ENCODE measurements at places on chromosomes 6 and 20. TPM values are rescaled to one million over a fixed set of nuclear protein-coding genes. Genes with fewer than 3 reads are reported as not detected.

Gene OTOR
- total RNA-seq = not detected

DNA sequence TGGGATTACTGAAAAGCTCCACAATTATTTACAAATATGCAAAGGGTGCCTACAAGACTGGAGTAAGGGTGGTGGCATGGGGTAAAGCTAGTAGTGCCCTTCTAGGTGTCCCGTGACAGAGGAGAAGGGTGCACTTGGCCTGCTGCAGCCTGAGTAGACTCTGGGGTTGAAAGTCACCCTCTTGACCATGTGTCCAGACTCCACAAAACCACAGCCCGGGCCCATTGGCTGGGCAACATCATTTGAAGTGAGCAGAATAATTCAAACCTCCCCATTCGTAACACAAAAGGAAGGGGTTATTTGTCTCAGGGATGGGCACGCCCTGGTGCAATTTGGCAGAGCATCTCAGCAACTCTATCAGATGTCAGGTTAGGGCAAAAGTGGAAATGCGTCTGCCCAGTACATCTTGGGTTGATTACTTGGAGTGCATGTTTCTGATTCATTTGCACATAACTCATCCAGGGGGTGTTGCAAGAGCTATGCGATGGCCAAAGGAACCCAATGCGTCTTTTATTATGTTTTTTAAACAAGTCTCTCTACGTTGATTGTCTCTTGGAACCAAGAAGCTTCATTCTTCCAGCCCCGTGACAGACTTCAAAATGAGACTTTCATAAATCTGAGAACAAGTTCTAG lies 56.7 kb downstream of the ISM1 start:
- DNase-seq = no peak

Gene BNIP5
- total RNA-seq = not detected

GRCh38 chr6:119832411-119832810 lies 482.9 kb upstream of the MAN1A1 start:
- no peak for DNase-seq

Gene CST5
- not detected for total RNA-seq

Gene MATN4
- 0.35 TPM for total RNA-seq

- DNase-seq = peak; percentile 18
Measured at GRCh38 chr20:21515300-21516179, 1.7 kb upstream of the NKX2-2 start.

- DNase-seq = no peak
Measured at GRCh38 chr6:43229803-43230620, 731 bp upstream of the DNPH1 start.

DNA sequence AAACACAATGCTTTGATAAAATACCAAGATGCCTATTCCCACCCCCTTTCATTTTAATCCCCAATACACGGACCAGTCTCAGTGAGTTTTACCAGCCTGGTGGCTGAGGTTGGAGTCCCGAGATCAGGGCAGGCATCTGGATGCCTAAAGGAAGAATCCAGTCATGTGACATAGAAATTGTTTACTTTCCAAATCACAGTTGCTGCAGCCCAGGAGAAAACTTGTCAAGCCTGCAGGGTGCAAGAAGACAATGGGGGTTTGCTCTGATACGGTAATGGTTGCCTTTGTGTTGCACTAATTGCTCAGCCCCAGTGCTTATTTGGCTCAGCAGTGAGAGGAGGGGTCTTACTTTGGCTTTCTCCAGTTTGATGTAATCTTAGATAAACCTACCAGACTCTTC lies 308.5 kb upstream of the POU3F2 start:
- DNase-seq = no peak
